CD4-positive, alpha-beta T cell treated with Interleukin-1 beta for 1 hour (primary cell): ENCODE measurements at places on chromosomes 2 and 18.
A peak's percentile ranks its signal among the peaks of the same experiment; 100 is the strongest.

GRCh38 chr2:177106212-177106611 lies 106.4 kb upstream of the HNRNPA3 start:
- no peak for DNase-seq

GRCh38 chr2:143333168-143333791 lies 204.1 kb downstream of the ARHGAP15 start:
- no peak for DNase-seq

GRCh38 chr2:20073460-20073859 lies 22.0 kb upstream of the LAPTM4A start:
- DNase-seq: no peak

DNA sequence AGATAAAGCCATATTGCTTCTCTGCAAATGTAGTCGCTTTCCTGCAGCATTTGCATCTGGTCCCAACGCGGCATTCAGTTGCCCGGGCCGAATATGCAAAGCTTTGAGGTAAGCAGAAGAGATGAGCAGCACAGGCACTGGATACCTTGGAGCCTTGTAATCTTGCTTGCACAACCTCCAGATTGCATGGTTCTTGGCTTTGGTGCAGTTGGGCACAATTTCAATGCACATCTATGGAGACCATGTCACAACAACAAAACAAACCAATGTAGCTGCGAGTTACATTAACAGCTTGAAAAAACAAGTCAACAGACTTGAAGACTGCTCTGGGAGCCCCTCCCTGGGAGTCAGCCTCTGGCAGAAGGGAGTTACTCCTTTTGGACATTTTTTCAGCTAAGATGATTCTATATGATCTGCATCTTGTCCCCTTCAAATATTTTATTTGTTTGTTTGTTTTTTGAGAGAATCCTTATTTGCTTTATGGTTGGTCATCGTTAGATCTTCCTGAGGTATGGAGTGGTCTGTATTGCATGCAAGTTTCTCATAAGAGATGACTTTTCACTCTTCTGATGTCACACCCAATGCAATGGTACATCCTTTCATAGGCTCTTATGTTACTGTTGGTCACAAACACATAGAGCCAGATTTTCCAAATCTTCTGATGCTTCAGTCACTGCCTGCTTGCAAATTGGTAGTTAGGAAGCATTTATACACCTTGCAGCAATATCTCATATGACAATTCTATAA lies 113.5 kb downstream of the EFEMP1 start:
- DNase-seq: no peak

DNA sequence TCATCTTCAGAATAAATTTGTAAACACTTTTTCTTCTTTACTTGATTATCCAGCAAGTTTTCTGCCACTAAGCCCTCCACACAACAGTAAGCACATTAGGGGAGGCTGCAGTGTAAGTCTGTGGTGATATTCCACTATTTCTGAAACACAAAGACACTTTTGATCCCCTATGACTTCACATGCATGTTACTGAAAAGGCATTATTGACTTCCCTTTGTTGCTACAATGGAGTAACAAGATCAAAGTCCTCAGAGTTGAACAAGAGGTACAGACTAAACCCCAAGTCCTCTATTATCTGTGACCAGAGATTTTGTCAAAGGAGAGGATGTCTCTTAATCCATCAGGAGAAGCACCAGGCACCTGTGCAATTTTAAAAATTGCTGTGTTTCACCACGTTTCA lies 157.9 kb downstream of the CD226 start:
- no peak for DNase-seq

GRCh38 chr2:102000813-102001766 lies 9.3 kb downstream of the IL1R2 start:
- no peak for DNase-seq

DNA sequence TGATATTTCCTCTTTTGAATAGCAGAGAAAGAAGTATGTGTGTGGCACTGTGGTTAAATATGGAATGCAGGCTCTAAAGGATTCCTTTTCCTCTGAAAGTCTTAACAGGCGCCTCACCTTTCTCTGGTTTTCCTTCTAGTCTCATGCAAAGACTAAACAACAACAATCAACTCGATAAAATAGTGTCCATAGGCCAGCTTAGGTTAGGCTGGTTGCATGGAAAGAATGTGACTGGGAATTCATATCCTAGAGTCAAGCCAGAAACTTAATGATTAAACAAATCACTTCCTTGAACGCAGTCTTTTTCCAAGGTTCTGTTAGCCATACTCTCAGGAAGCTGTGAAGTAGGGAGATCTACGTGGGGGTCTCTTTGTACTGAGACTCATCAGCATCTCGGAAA lies 800.8 kb upstream of the ID2 start:
- DNase-seq: no peak

DNA sequence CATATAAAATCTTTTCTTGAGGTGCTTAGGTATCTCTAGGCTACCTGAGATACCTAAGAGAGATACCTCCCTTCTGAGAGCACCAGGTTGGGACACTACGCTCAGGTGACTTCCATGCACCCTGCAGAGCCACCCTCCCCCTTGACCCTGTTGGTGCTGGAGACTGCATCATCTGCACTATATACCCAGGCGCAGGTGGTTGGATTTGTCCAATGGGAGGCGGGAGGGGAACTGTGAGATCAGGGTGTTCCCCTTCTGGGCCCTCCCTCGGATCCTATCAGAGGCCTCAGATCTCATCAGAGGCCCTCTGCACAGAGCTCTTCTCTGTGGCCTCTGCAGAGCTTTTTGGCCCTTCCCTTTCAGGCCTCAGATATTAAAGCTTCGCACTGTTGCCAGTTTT lies 158.4 kb downstream of the SH3RF3 start:
- DNase-seq: no peak

- DNase-seq: no peak
These were observed 1.1 kb upstream of the ONECUT2 start for GRCh38 chr18:57433934-57434535.

GRCh38 chr18:57741273-57741672 lies 61.8 kb downstream of the ATP8B1 start:
- DNase-seq: no peak

- DNase-seq: no peak
These were observed 88.5 kb downstream of the SOCS6 start for GRCh38 chr18:70377317-70377799.

GRCh38 chr2:26670171-26670570 lies 22.4 kb upstream of the KCNK3 start:
- no peak for DNase-seq

DNA sequence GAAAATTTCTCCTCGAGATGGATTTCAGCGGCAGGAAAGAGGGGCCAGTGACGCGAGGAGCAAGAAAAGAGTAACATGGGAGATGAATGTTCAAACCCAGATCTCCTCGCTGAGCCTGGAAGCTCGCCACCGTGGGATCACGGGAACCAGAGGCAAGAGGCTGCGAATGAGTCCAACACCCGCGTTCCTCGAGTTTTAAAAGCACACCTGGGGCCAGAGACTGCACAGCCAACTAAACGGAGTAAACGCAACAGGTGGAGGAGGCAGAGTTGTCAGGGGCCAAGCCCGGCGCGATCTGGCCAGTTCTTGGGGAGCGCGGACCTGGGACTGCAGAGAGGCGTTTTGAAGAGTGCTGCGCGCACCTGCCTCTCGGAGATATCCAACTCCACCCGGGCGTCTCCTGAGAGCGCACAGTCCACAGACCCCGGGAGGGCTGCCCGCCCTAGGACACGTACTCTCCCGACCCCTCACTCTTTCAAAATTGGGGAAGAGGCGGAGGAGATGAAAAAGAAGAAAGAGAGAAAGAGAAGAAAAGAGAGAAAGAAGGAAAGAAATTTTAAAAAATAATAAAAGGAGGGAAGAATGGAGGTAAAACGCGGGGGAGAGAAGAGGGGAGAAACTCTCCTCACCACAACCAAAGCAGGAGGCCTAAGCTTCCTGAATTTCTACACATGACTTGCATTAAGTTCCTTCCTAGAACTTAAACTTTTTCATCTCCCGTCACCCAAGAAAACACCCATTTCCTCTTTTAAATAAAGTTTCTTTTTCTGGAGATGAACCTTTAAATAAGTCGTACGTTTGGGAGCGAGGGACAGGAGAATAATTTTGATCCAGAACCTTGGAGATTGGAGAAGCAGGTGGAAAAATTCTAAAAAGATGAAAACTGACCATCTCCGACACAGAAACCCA lies 5.3 kb upstream of the PAX3 start:
- no peak for DNase-seq

GRCh38 chr2:15959331-15960153 lies 19.2 kb downstream of the MYCN start:
- DNase-seq: no peak

DNA sequence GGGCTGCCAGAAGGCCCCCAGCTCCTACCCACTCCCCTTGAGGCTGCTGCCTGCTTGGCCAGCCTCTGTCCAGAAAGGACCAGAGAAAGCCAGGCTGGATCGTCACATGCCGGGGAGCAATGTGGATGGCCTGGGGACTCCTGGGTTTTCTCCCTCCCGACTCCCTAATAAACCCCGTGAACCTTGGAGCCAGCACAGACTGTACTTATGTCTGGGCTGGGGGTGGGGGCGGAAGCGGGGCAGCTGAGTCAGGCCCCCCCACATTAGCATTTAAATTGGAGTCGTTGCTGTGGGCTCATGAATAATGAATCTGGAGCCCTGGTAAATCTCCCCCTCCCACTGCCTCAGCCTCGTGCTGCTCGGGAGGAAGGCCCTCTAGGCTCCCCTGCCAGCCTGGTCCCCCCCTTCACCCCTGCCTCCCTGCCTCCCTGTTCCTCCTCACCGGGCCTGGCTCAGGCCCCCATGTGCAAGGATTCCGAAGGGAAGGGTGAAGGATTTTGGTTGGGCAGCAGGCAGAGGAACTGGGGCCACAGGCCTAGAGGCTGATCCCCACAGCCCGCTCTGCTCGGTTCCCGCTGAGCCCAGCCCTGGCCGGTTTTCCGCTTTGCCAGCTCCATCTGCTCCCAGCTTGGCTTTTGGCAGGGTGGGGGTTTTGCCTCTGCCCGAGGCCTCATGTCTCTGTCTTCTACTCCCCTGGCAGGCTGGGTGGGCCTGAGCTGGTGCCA lies 7.3 kb upstream of the ASIC4 start:
- DNase-seq: no peak

DNA sequence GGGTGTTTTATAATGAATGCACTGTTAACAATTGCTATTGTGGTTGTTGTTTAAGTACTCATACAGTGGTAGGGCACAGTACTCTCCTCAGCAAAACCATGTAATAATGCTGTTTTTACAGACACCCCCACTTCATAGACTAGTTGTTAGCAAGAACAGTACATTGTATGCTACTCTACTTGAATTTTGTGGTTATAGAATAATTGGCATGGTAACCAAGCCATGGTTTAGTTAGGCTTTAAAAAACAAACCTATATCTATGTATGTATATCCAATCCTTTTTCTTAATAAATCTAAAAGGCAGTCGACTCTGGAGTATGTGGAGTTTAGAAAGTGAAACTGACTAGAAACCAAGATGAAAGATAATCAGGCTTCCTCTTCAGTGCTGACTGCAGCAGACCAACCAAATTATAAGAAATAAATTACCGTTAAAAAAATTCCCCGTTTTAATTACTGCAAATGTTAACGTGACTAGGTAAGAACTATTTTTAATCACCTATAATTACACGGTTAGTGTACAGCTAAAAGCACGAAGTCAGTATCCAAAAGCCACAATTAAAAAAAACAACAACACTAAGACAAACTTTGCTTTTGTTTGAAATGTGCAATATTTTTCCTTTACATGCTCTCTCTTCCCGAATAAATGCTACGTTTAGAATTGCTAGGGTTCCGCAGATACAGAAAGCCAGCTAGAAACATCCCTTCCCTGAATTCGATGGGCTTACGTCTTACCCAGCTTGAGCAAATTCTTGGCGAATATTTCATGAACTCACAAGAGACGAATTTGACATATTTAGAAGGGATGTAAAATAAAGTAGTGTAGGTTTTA lies 113.3 kb upstream of the SERTAD2 start:
- peak; percentile 66 for DNase-seq

- no peak for DNase-seq
These were observed 401.6 kb downstream of the XIRP2 start for GRCh38 chr2:167289651-167290410.

DNA sequence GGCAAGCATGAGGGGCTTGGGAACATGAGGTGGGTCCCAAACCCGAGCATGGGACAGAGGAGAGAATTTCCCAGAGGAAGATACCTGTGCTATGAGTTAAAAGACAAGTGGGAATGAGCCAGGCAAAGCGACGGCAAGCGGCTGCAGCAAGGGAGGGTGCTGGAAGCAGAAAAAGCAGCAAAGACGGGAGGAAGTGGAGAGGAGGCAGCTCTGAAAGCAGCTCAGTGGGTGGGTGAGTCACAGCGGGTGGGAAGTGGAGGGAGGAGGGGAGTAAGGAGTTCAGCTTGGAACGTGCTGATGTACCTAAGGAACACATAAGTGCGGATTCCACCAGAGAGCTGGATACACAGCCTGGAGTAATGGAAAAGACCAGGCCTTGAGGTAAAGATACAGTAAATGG lies 41.4 kb downstream of the THUMPD2 start:
- DNase-seq: no peak

- no peak for DNase-seq
These were observed 7.7 kb downstream of the HMSD start for GRCh38 chr18:63956755-63957154.

- peak; percentile 51 for DNase-seq
These were observed 182.1 kb upstream of the ZEB2 start for GRCh38 chr2:144702051-144702450.

DNA sequence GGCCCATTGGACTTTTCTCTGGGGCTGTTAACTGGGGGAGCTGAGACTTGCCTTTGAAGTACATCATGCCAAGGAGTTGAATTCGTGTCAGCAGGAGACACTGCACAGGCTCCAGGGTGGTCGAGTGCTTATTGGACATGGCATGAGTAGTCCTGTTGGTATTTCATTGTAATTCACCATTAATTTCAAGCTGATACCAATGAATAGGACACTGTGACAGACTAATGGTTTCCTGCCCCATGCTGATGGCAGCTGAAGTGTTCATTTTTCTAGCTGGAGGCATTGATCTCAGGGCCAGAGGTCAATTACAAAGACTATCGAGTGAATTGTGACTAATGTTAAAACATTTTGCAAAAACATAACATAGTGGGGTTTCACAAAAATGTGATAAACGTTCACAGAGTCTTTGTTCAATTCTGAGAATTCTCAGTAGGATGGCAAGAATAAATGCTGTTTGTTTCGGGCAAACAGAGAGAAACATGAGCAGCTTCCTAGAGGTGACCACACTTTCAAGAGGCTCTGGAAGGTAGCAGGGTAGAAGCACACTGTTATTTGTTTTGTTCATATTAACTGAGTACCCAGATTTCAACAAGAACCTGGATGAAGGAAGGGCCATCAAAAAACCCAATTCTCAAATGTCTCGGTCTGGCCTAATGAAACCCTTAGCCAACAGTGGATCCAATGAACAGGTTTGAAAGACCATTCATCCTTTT lies 90.6 kb upstream of the ARL4C start:
- DNase-seq: no peak

GRCh38 chr18:38038242-38038641 lies 472.6 kb upstream of the CELF4 start:
- DNase-seq: no peak

GRCh38 chr2:126878601-126879000 lies 20.1 kb upstream of the TEX51 start:
- no peak for DNase-seq
